ENCODE measurements at places on chromosomes 3 and 15. TPM values are rescaled to one million over a fixed set of nuclear protein-coding genes. Genes with fewer than 3 reads are reported as not detected.

Gene RSL24D1
- 174 TPM for total RNA-seq

GRCh38 chr15:60054472-60054871 lies 50.4 kb downstream of the FOXB1 start:
- DNase-seq: no peak

Gene TUSC7
- not detected for total RNA-seq

GRCh38 chr3:55494976-55495375 lies 7.9 kb upstream of the WNT5A start:
- DNase-seq: no peak

GRCh38 chr3:193132241-193132640 lies 108.8 kb upstream of the PLAAT1 start:
- DNase-seq: peak; percentile 40

Gene GNB4
- 10.9 TPM for total RNA-seq

- DNase-seq: no peak
Observed at GRCh38 chr3:167450675-167451074, 23.2 kb downstream of the SERPINI2 start.

Gene MESP2
- total RNA-seq: 0.13 TPM

Gene TRAK1
- total RNA-seq: 36.1 TPM

DNA sequence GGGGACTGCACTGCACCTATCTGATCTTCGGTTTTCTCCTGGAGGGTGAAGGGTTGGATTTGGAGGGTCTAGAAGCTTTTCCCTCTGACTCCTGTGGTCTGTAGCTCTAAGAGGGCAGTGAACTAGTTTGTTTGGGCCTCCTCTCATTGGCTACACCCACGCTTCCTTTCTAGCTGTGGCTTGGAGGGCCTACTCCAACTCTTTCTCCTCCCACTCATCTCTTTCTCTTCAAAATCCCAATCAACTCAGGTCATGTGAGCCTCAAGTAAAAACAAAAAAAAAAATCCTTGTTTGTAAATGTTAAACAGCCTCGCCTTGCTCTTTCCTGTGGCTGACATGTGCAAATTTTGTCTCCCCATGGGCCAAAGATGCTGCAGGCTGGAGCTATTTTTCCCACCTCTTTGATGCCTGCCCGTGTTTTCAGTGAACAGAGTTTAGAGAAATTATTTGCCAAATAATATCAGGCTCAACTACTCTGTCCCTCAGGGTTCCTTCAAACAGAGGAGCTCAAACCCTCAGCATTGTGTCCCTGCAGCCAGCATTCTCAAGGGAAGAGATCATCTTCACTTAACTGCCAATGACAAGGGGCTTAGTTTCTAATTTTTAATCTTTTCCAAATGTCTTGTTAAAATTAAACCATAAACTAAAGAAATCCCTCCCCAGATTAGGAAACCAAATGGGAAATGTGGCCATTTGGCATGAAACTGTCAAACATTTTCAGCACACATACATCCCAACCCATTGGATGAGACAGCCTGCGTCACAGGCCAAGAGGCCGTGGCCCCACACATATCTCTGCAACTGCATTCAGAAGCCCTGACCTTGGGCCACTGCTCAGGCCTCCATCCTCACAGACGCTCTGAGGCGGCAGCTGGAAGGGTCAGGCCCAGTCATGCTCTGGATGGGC lies 114.8 kb upstream of the THBS1 start:
- no peak for DNase-seq

Gene TMEM40
- 19.0 TPM for total RNA-seq

- DNase-seq: no peak
Observed at GRCh38 chr3:39631136-39631535, 163.7 kb downstream of the MOBP start.

Gene SST
- total RNA-seq: not detected

DNA sequence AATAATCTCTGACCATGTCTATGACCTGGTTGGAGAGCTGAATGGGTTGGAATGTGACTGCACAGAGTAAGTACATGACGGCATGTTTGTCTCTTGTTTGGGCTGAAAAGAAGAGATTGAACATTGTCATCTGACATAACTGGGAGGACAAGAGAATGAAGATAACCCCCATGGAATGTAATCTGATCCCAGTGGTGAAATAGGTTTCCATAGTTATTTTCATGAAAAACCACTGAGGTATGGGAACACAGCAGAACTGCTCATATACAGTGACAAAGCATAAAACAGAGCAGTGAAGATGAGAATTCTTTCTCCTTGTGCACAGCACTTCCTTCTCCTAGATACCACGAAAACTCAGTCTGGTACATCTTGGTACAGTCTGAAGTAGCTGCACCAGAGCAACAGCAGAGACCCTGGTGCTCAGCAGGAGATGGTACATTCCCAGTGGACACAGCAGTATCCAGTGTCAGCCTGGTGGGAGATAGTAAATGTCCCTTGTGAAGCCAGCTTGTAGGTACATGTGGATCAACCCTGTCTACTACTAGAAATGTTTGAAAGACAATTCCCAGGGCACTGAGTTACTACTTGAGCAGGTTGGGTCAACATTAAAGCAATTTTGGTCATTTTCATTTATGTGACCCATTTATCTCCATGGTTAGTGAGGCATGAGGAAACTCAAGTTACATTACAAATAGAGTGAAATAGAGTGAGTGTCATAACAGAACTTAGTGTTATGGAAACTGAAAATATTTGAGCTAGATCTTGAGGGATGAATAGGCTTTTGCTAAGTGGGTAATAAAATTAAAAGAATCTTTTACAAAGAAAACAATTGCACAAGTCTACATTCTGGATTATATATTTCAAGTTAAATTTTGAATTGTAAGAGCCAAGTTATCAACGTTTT lies 178.3 kb downstream of the SUCNR1 start:
- no peak for DNase-seq

GRCh38 chr3:71554649-71555048 lies 28.9 kb downstream of the FOXP1 start:
- DNase-seq: no peak

Gene TLR9
- not detected for total RNA-seq

Data from bronchial epithelial cell (primary cell).